ENCODE measurements at places on chromosomes 13 and 19. TPM values are rescaled to one million over a fixed set of nuclear protein-coding genes. Genes with fewer than 3 reads are reported as not detected.

SIGLEC5 gene
- total RNA-seq: not detected

TUBGCP3 gene
- total RNA-seq: 17.9 TPM

ONECUT3 gene
- not detected for total RNA-seq

TMEM145 gene
- total RNA-seq: 0.77 TPM

ZSCAN4 gene
- not detected for total RNA-seq

Measured in uterine smooth muscle cell (primary cell).